ENCODE measurements at places on chromosomes 5 and 9.

DNA sequence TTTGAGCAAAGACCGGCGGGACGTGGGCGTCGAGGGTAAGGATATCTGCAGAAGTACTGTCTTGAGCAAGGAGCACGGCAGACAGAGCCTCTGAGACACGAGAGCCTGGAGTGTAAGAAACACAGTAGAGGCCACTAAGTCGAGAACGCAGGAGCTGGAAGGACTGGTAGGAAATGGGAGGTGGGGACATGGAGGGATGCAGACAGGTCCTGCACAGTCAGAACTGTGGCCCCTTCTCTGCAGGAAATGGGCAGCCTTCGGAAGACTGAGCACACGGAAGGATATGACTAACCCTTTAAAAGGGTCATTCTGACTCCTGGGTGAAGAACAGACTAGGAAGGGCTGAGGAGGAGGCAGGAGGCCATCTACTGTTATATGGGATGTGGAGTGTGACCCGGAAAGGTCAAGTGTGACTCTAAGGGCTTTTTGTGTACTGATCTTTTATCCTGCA, 1.4 kb upstream of the CAMSAP1 start:
- DNase-seq: no peak

DNA sequence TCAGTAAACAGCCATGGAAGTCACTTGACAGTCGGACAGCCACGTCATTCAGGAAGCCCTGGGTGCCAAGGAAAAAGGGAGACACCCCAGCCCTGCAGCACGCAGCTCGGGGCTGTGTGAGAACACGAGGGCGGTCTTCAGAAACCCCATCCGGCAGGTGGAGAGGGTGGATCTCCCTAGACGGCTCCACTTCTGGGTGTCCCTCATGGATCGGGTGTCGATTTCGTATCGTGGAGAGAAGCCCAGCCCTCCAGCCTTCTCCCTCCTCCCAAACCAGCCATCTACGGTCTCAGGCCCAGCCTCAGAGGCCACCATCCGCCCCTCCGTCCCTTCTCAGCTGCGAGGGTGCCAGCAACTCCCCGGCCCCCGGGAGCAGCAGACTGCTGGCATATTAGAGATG, 65.5 kb upstream of the BARHL1 start:
- no peak for DNase-seq

DNA sequence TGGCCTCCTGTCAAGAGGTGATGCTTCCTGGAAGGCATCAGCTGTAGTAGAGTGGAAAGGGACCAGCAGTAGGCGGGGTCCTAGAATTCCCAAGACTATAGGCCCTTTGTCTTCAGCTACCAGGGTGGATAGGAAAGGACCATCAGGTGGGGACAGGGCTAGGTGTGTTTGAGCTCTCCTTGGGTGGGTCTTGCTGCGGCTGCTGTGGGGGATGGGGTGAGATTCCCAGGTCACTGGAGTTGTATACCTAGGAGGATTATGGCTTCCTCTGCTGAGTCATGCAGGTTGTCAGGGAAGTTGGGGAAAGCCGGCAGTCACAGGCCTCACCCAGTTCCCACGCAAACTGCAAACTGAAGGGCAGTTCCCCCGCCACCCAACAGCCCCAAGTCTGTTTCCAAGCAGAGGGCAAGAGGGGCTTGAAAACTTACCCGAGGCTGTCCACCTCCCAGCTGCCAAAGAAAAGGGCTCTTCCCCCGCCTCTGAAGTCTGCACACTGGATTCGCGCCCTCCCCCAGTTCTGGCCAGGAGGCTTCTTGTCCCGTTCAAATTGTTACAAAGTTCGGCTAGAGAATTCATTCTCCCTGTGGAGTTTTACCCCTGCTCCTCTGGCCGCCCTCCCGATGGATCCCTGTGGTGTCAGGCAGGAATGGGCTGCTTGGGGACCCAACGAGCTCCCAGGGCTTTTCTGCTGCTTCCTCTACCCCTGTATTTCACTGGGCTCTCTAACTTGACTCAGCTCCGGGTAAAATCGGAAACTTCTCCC, 23.0 kb upstream of the ECM2 start:
- no peak for DNase-seq

- no peak for DNase-seq
These were observed 2.0 kb downstream of the QSOX2 start for GRCh38 chr9:136243631-136244030.

DNA sequence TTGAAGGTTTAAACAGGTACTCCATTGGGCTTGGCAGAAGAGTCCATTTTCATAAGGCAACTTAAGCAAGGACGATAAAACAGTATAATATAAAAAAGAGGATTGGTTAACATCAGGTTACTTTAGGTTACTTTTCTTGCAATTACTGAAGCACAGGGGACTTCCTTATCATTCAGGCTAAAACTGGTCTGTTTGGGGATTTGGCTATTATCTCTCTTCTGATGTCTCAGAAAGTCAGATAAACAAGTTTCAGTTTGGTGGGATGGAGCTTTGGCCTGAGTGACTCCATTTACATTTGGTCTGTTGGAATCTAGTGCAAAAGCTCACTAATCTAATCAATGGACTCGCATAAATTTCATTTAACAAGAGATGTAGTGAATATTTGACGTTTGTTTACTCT, 8.0 kb downstream of the GAPT start:
- no peak for DNase-seq

GRCh38 chr9:13268469-13268868, 11.0 kb downstream of the MPDZ start:
- no peak for DNase-seq

DNA sequence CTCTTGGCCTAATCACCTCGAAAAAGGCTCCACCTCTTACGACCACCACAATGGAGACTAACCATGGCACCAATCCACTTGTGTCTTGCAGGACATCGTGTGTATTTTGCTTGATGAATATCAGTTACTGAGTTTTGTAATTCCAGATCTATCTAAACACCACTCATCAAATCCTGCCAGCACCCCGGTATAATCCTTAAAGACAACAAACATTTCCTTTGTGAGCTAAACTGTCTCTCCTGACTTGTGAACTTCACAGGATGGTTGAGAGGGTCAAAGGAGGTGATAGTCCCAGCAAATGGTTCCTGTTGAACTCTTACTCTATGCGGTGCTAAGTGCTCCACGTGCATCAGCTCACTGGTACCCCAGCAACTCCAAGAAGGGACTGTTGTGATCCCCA, 4.0 kb upstream of the TOR1B start:
- DNase-seq: no peak

- DNase-seq: peak; percentile 11
These were observed 313.5 kb downstream of the PRDM9 start for GRCh38 chr5:23820765-23821471.

- no peak for DNase-seq
These were observed 58.5 kb downstream of the APTX start for GRCh38 chr9:32942755-32943460.

DNA sequence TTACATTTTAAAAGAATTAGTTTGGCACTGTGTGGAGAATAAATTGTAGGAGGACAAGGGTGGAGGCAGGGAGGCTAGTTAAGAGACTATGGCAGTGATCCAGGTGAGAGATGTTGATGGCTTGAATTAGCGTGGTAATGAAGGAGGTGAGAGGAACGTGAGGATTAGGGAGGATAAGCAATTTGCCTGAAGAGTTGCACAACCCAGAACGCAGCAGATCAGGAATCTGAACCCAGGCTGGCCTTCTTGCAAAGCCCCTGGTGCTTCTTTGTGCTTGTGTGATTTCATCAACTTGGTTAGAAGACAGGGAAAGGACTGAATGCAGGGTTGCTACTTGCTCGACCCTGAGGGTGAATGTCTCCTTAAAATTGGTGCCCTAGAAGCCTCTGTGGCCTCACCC, 6.9 kb upstream of the SCAMP1 start:
- DNase-seq: no peak

GRCh38 chr9:114053246-114054005, 24.7 kb downstream of the AMBP start:
- DNase-seq: no peak

DNA sequence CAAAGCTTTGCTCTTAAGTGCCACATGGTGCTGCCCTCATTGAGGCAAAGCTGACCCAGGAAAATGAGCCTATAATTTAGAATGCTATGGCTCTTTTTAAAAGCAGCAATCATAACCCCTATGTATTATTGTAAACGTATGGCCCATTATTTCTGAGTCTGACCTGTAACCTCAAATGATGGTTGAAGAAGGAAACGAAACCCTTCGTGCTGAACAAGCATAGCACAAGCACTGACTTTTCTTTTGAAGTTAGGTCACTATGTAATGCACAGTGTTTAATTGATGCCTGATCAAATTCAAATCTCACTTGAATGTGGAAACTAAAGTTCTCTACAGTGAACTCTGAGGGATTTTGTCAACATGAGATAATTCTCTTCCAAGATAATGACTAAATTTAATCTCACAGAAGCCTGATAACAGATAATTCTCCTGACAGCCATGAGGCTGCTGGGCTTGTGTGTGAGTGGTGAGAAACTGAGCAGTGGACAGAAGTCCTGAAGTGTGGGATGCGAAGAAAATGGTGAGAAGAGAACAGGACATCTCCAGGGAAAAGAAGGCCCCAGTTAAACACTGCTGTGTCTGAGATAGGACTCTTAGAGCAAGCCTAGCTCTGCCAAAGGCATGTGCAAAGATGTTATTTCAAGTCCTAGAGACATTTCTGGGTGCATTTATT, 226.9 kb downstream of the MAN2A1 start:
- no peak for DNase-seq

DNA sequence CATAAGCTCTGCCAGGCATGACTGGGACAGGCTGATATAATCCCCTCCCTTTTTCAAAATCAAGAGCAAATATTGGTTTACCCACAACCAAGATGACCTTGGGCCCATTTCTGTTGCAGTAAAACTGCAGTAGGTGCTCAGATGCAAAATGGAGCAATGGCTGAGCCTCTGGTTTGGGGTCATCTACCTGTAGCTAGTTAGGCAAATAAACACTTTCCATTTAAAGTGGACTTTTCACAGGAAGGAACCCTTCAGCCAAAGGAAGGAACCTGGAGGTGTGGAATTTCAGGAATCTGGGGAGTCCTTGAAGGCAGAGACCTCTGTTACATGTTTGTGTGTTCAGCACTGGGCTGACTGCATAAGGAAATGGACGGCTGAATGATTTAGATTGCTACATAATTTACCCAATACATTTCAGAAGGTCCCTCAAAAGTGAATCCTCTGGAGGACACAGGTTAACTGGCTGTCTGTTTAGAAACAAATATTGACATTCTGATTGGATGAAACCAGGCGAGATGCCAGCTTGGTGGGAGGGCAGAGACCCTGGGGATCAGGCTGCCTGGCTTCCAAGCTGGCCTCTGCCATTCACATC, 170.1 kb upstream of the ZNF618 start:
- no peak for DNase-seq

Data from fibroblast of skin of scalp (primary cell).